Testis (tissue), 5 donors: ENCODE measurements at places on chromosomes 1 and 21. TPM values are rescaled to one million over a fixed set of nuclear protein-coding genes. Genes with fewer than 3 reads are reported as not detected.

- no peak for DNase-seq
- H3K27me3 ChIP-seq = no peaks in the 10 kb centered on the region
- H3K27ac ChIP-seq = no peak overlapping the region
- no peak overlapping the region for H3K4me3 ChIP-seq
These were observed 27.0 kb downstream of the TBX15 start for GRCh38 chr1:118961156-118961555.

- H3K27me3 ChIP-seq = no peaks in the 10 kb centered on the region
- H3K27ac ChIP-seq = no peak overlapping the region
- no peak overlapping the region for H3K4me3 ChIP-seq
- no peaks in the 10 kb centered on the region for H3K36me3 ChIP-seq
- H3K4me1 ChIP-seq = no peaks in the 10 kb centered on the region
These were observed 13.7 kb upstream of the DPYD start for GRCh38 chr1:97934491-97934890.

- peaks cover 6% of the 10 kb centered on the region for H3K4me1 ChIP-seq
- H3K36me3 ChIP-seq = no peaks in the 10 kb centered on the region
- DNase-seq = no peak
These were observed 74.9 kb upstream of the F3 start for GRCh38 chr1:94616506-94616905.

DNA sequence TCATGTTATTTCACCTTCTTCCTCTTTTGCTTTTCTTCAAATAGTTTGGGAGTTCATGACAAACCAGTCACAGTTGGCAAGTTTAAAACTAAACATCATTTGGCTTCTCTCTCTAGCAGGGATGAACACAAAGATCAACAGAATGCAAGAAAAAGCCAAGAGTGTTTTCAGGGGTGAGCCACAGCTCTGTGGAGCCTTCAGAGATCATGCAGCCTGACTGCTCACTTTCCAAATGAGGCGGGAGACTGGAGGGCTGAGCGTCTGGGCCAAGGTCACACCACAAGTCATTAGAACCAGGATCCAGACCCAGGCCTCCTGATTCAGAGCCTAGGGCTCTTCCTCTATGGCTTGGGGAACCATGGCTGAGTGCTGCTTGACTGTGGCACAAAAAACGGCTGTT, 2.7 kb downstream of the DPT start:
- H3K4me3 ChIP-seq = no peak overlapping the region
- peak; percentile 47 for DNase-seq
- no peaks in the 10 kb centered on the region for H3K36me3 ChIP-seq
- H3K4me1 ChIP-seq = no peaks in the 10 kb centered on the region
- no peaks in the 10 kb centered on the region for H3K27me3 ChIP-seq
- H3K27ac ChIP-seq = peak overlapping the region; percentile 28

Gene FAM151A
- total RNA-seq = 0.94 TPM

Gene ALX3
- 0.31 TPM for total RNA-seq
